ENCODE measurements at places on chromosomes 6 and 20. TPM values are rescaled to one million over a fixed set of nuclear protein-coding genes. Genes with fewer than 3 reads are reported as not detected.

CST5 gene
- not detected for total RNA-seq

WFDC11 gene
- total RNA-seq: not detected

BMP6 gene
- total RNA-seq: 1.7 TPM

ZBTB46 gene
- total RNA-seq: 1.4 TPM

KIF25 gene
- total RNA-seq: not detected
